ENCODE measurements at places on chromosomes 13 and 19. TPM values are rescaled to one million over a fixed set of nuclear protein-coding genes. Genes with fewer than 3 reads are reported as not detected.

DNA sequence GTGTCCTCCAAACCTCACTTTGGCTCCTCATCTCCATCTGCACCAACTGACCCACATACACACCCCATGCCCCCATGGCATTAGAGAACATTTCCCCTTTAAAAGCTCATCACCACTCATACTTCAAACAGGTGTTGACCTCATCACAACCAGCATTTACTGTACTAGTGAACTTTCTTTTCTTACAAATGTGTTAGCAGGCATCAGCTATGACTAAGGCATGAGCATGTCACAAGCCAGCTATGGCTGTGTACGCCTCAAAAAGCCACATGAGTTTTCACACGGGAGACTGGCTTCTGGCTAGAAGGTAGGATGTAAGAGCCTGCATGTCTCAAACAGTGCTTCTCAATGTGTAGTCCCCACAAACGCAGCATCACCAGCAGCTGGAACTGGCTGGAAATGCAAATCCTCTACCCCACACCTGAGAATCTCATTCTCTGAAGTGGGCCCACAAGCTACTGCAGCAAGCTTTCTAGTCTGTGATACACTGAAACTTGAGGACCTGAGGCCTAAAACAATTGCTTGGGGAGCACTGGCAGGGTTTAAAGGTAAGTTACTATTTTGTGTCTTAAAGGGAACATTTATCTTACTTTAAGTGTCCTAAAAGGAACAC lies 66.8 kb downstream of the TUBGCP3 start:
- no peaks in the 10 kb centered on the region for H3K36me3 ChIP-seq
- H3K27me3 ChIP-seq, result no peaks in the 10 kb centered on the region
- H3K4me3 ChIP-seq, result no peak overlapping the region
- DNase-seq, result no peak
- no peak overlapping the region for H3K27ac ChIP-seq
- no peaks in the 10 kb centered on the region for H3K4me1 ChIP-seq

GRCh38 chr13:97460853-97461252 lies 26.9 kb downstream of the RAP2A start:
- no peaks in the 10 kb centered on the region for H3K27me3 ChIP-seq
- H3K4me3 ChIP-seq, result no peak overlapping the region
- no peak for DNase-seq
- no peaks in the 10 kb centered on the region for H3K36me3 ChIP-seq

GRCh38 chr19:8821748-8822241 lies 10.3 kb downstream of the ZNF558 start:
- H3K4me3 ChIP-seq, result no peak overlapping the region
- peaks cover 26% of the 10 kb centered on the region for H3K36me3 ChIP-seq
- H3K27ac ChIP-seq, result no peak overlapping the region
- no peaks in the 10 kb centered on the region for H3K4me1 ChIP-seq

Gene TICAM1
- 15.8 TPM for total RNA-seq

- H3K4me3 ChIP-seq, result no peak overlapping the region
- H3K27ac ChIP-seq, result no peak overlapping the region
- H3K27me3 ChIP-seq, result no peaks in the 10 kb centered on the region
- peaks cover 40% of the 10 kb centered on the region for H3K4me1 ChIP-seq
These were observed 77.6 kb downstream of the LRCH1 start for GRCh38 chr13:46630431-46631178.

DNA sequence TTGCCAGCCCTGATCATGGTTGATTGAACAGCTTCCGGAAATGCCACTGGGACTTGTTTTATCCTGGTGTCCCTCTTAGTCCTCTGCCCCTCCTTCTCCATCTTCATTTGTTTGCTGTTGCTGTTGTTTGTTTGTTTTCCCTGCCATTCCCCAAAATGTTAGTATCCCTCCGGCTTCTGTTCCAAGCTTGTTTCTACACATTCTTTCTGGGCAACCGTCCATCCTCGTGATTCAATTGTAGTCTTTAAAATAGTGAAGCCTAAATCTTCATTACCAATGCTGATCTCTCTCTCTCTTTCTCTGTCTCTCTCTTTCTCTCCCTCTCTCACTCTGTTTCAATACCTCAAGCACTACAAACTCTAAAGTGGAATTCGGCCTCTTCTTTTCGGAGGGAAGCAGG lies 649.3 kb upstream of the ARGLU1 start:
- no peak overlapping the region for H3K4me3 ChIP-seq
- H3K36me3 ChIP-seq, result no peaks in the 10 kb centered on the region
- no peaks in the 10 kb centered on the region for H3K4me1 ChIP-seq
- H3K27ac ChIP-seq, result no peak overlapping the region

GRCh38 chr19:43773725-43774102 lies 7.1 kb downstream of the KCNN4 start:
- no peak for DNase-seq
- H3K4me3 ChIP-seq, result no peak overlapping the region
- H3K36me3 ChIP-seq, result peaks cover 75% of the 10 kb centered on the region

DNA sequence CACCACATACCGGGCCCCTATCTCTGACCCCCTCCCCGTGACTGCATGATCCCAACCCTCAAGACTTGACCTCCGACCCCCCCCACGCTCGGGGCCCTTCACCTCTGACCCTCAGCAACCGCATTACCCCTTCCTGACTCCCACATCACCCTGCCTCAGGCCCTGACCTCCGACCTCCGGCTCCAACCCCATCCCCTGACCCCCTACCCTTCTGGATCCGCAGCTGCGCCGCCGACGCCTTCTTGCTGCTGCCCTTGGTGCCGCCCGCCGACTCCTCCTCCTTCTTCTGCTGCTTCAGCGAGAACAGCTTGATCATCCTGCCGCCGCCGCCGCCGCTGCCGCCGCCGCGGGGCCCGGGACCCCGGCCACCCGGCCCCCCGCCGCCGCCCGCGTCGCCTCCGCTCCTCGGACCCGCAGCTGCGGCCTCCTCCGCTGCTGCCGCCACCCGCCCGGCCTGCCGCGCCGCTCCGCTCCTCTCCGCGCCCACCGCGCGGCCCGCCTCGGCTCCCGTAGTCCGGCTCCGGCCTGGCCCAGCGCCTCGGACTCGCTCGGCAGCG lies at the start of gene UBE2M:
UBE2M (minus strand) TSS at position 546 of the 557 bp plus-strand sequence; CDS start at position 316, 230 bp downstream.
- H3K36me3 ChIP-seq, result peaks cover 97% of the 10 kb centered on the region
- peaks cover 20% of the 10 kb centered on the region for H3K27me3 ChIP-seq
- peak within 1 kb of the TSS; percentile 88 for H3K4me3 ChIP-seq

GRCh38 chr13:94268661-94269060 lies 210.8 kb downstream of the DCT start:
- no peaks in the 10 kb centered on the region for H3K27me3 ChIP-seq
- no peaks in the 10 kb centered on the region for H3K4me1 ChIP-seq
- H3K4me3 ChIP-seq, result no peak overlapping the region
- no peak overlapping the region for H3K27ac ChIP-seq
- no peaks in the 10 kb centered on the region for H3K36me3 ChIP-seq
- DNase-seq, result no peak

Gene GFY
- total RNA-seq, result not detected

Gene GSX1
- not detected for total RNA-seq
